ENCODE measurements at places on chromosomes 13 and 19. TPM values are rescaled to one million over a fixed set of nuclear protein-coding genes. Genes with fewer than 3 reads are reported as not detected.
A peak's percentile ranks its signal among the peaks of the same experiment; 100 is the strongest.

DNA sequence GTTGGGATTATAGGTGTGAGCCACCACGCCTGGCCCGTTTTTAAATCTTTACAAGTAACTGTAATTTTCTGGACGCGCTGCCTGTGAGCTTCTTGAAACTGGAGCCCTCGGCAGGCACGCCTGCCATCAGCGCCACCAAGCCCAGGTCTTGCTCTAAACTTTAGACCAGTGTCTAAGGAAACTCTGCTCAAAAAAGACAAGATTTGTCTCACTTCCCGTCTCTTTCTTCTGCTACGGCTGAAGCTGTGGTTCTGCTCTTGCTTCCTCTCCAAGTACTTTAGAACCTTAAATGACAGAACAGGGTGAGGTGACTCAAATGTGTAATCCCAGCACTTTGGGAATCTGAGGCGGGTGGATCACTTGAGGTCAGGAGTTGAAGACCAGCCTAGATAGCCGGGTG is 24.9 kb downstream of the RCN3 start:
- no peaks in the 10 kb centered on the region for H3K36me3 ChIP-seq
- H3K27me3 ChIP-seq = no peaks in the 10 kb centered on the region
- DNase-seq = no peak
- H3K4me3 ChIP-seq = no peak overlapping the region

GRCh38 chr19:15197942-15198341 is 2.9 kb downstream of the NOTCH3 start:
- no peaks in the 10 kb centered on the region for H3K27me3 ChIP-seq
- no peak overlapping the region for H3K27ac ChIP-seq

The FOXA3 gene
- total RNA-seq = 27.8 TPM

DNA sequence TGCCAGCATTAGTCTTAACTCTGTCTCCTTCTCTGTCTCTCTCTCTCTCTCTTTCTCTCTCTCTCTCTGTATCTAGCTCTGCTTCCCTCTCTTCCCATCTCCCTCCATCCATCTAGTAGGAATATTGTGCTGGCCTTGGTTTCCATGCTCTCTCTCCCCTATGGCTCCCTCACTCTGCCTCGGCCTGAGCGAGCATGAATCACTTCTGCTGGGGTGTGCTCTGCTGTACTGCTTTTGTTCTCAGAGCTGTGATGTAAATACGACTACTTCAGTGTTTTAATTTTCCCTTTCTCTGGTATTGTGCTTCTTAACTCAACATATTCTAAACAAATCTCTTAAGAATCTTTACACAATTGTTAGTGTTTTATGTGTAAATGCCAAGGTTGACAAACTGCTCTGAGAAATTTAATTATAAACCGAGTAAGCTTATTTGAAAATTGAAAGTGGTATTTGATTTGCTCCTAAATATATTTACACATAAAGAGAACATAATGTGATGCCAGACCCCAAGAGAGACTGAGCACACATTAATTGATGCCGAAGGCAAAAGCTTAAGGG is 211.5 kb upstream of the KL start:
- DNase-seq = no peak
- H3K27ac ChIP-seq = no peak overlapping the region
- no peak overlapping the region for H3K4me3 ChIP-seq
- H3K4me1 ChIP-seq = no peaks in the 10 kb centered on the region
- no peaks in the 10 kb centered on the region for H3K27me3 ChIP-seq
- H3K36me3 ChIP-seq = no peaks in the 10 kb centered on the region

DNA sequence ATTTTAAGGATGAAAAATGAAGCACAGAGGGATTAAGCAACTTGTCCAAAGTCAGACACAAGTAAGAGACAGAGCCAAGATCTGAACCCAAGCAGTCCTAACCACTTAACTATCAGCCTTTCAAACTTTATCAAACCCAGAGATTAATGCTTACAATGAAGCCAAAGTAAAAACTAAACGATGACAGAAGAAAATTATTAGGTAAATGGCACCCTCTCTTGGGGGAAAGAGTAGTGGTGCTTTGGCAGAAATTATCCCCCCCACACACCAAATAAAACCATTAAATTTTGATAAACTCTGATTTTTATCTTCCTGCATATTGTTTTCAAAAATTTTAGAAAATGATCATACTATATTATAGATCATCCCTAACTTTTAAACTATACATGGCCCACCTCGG is 329.2 kb downstream of the SLC7A1 start:
- no peak overlapping the region for H3K27ac ChIP-seq
- H3K27me3 ChIP-seq = no peaks in the 10 kb centered on the region
- no peak overlapping the region for H3K4me3 ChIP-seq
- no peaks in the 10 kb centered on the region for H3K4me1 ChIP-seq
- no peak for DNase-seq
- H3K36me3 ChIP-seq = no peaks in the 10 kb centered on the region

- H3K4me1 ChIP-seq = no peaks in the 10 kb centered on the region
- no peak for DNase-seq
- H3K4me3 ChIP-seq = no peak overlapping the region
- no peak overlapping the region for H3K27ac ChIP-seq
These were observed 158.8 kb downstream of the RGCC start for GRCh38 chr13:41616151-41616550.

The PLVAP gene
- total RNA-seq = 5.2 TPM

The PLK5 gene
- total RNA-seq = not detected

The ACP7 gene
- not detected for total RNA-seq

- H3K27me3 ChIP-seq = no peaks in the 10 kb centered on the region
- DNase-seq = peak; percentile 90
- H3K27ac ChIP-seq = no peak overlapping the region
These were observed 63.4 kb downstream of the SMARCA4 start for GRCh38 chr19:11024259-11024658.

The NLRP12 gene
- total RNA-seq = 0.20 TPM

- no peak overlapping the region for H3K27ac ChIP-seq
- no peak for DNase-seq
- no peak overlapping the region for H3K4me3 ChIP-seq
- H3K36me3 ChIP-seq = no peaks in the 10 kb centered on the region
- no peaks in the 10 kb centered on the region for H3K4me1 ChIP-seq
These were observed 25.5 kb downstream of the AP2S1 start for GRCh38 chr19:46824890-46825730.

The CEACAM19 gene
- total RNA-seq = 4.9 TPM

The CEACAM8 gene
- not detected for total RNA-seq

The BCL3 gene
- 37.1 TPM for total RNA-seq

The PPFIA3 gene
- 6.6 TPM for total RNA-seq

DNA sequence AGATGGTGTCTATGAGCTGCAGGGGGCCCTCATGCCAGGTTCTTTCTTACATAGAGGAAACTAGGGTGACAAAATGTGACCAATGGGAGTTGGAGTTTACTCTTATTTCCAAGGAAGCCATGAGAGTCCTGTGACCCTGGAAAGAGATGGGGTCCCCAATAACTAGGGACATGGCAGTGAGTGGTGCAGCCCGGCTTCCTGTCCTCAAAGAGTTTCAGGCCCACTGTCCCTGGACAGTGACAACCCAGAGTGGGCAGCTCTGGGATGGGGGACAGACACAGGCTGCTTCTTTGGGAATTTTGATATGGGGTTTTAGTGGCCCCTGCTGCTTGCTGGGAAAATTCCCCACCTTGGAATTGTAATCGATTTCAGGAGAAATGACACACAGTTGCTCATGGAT is 8.4 kb upstream of the IGFL1 start:
- no peaks in the 10 kb centered on the region for H3K36me3 ChIP-seq
- H3K27me3 ChIP-seq = no peaks in the 10 kb centered on the region
- no peak for DNase-seq

DNA sequence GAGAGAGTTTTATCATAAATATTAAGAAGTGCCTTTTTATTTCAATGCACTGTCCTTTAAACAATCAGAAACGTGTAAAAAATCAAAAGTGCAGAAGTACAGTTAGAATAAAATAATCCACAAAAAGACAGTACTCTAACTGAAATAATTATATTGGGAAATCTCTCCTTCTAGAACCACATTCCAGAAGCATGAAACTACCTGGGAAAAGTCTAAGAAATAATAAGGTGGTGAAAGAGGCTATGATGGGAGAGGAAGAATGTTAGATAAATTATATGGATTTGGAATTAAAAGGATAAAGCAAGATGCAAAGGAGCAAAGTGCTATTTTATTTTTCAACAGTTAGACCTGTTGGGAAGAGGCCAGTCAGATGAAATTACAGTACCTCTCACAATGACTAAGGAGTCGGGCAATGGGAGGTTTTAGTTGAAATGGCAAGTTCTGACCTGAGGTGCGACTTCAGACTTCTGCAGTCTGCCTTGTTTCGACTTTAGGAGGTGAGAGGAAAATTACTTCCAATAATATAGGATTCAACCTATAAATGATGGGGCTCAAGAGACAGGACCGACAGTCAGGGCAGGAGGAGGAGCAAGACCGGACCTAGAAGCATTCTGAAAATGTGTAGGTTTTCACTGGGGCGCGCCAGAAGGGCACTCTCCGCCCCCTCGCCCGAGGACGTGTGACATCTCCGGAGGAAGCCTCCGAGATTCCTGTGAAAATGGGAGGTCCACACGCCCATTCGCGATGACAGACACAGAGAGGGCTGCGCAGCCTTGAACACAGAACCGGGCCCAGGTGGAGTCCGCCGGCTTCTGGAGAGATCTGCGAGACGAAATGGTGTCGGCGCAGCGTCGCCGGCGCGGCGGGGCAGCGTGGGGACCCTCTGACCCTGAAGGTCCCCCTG is 717 bp downstream of the SPRYD7 start:
- peak overlapping the region; percentile 53 for H3K27ac ChIP-seq
- no peaks in the 10 kb centered on the region for H3K36me3 ChIP-seq
- H3K4me3 ChIP-seq = peak overlapping the region; percentile 71

The PSG7 gene
- not detected for total RNA-seq

The ZNF345 gene
- total RNA-seq = 0.56 TPM

The CGB3 gene
- total RNA-seq = not detected

DNA sequence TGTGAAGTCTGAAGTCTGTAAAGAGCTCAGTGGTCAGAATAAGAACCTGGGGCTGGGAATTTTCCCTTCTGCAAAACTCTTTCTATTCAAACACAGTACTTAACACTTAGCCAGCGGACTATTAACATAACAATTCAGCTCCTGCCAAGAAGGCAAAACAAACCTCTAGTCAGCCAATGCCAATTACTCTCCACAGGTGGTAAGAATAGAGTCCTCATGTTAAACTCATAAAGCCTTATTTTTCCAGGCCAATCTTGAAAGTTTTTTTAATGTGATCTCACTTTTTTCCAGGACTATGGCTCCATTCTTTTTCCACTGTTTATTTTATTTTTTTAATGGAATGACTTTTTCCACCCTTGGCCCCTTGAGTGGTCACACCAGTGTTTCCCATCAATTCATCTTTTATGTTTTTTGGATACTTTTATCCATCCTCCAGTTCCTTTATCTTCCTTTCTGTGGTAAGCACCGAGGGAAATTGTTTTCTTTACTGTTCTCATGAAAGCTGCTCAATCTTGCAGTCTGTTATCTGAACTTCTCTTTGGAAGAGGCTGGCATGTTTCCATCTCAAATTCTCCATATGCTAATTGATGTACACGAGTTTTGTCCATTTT is 217.3 kb downstream of the LHFPL6 start:
- no peak for DNase-seq
- H3K4me1 ChIP-seq = no peaks in the 10 kb centered on the region
- no peaks in the 10 kb centered on the region for H3K36me3 ChIP-seq
- H3K27ac ChIP-seq = no peak overlapping the region

DNA sequence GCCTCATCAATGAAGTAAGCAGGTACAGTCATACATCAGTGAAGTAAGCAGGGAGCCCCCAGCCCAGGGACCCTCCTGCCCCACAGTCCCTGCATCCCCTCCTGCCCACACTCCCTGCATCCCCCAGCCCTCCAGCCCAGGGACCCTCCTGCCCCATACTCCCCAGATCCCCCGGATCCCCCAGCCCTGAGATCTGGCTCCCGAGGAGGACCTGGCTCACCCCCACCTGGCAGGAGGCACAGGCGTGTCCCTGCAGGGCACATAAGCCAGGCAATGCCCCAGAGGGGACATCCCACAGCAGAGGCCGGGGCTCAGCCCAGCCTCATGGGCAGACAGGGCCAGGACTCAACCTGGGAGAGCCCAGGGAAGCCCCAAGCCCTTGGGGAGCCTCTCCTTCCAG is 53.6 kb upstream of the TPM4 start:
- H3K4me1 ChIP-seq = no peaks in the 10 kb centered on the region
- no peaks in the 10 kb centered on the region for H3K36me3 ChIP-seq
- no peaks in the 10 kb centered on the region for H3K27me3 ChIP-seq
- H3K27ac ChIP-seq = no peak overlapping the region

DNA sequence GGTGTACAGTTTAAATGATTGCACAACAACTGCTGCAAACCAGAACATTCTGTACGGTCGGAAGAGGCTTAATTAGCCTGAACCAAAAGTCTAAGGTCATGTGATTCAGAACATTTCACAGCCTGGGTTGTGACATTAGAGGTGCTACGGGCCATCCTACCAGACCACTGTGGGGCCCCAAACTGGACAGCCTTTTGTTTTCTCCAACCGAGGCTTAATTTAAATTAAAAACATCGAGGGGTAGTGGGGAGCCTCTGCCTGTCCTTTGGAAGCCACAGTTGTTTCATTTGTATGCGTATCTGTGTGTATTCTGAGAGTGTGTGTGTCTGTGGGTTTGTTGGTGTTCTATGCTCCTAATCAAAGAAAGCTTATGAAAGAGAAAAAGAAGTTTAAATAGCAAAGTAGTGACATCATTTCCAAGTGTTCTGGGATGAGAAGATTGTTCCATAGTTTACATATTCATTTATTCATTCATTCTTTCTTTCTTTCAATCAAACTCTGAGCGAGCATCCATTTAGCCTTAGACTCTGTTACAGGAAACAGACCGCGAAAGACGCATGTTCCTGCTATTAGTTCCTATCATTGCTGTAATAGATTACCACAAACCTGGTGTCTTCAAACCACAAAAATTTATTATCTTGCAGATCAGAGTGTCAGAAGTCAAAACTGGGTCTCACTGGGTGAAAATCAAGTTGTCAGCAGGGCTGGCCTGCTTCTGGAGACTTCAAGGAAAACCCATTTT is 444.8 kb downstream of the FOXO1 start:
- no peak overlapping the region for H3K4me3 ChIP-seq
- no peaks in the 10 kb centered on the region for H3K36me3 ChIP-seq
- no peaks in the 10 kb centered on the region for H3K4me1 ChIP-seq
- peak overlapping the region; percentile 61 for H3K27ac ChIP-seq
- no peak for DNase-seq
- H3K27me3 ChIP-seq = no peaks in the 10 kb centered on the region

The FCHO1 gene
- 3.6 TPM for total RNA-seq

DNA sequence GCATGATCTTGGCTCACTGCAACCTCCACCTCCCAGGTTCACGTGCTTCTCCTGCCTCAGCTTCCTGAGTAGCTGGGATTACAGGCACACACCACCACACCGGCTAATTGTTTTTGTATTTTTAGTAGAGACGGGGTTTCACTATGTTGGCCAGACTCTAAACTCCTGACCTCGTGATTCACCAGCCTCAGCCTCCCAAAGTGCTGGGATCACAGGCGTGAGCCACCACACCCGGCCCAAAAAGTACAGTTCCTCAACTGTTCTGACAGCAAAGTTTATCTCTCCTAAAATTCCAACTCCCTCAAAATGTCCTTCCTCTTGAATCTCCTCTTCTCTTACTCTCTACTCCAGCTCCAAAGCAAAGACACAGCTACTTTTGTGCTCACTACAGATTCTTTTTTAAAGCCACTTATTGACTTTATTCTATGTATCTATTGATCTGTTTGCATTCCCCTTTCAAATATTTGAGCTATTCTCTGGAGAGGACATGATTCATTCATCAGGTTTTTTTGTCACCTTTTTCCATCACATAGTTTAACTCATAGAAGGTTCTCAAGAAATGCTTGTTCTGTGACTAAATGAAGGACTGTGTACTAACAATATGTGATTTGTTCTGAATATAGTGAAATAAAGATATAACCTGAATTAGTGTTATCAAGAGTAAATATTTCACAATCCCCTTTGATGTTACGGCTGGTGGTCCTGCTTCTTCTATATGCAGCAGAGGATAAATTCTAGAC is 142.2 kb downstream of the TBC1D4 start:
- H3K4me3 ChIP-seq = no peak overlapping the region
- H3K27ac ChIP-seq = no peak overlapping the region
- H3K36me3 ChIP-seq = no peaks in the 10 kb centered on the region
- no peaks in the 10 kb centered on the region for H3K4me1 ChIP-seq

The CNN1 gene
- total RNA-seq = 0.79 TPM
